A172 (cell line): ENCODE measurements at places on chromosomes 6 and 20. TPM values are rescaled to one million over a fixed set of nuclear protein-coding genes. Genes with fewer than 3 reads are reported as not detected.

DNA sequence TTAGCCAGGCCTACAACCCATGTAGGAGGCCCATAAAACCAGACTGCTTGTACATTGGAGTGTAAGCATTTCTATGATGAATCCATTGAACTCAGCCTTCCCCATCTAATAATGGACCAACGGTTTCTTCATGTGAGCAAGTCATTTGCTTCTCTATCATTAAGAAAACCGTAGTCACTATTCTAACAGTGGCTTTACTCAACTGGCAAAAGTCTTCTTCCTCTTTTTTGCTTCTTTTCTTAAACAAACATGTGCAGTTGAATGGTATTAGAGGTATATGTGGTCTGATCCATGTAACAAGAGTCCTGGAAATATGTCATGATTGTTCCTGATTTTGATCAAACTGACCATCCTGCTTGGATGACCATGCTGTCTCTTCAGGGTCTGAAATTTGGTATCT, 132.4 kb upstream of the STXBP5 start:
- no peak for DNase-seq

GRCh38 chr6:4059115-4059777, 19.7 kb downstream of the FAM217A start:
- DNase-seq: peak; percentile 91

DNA sequence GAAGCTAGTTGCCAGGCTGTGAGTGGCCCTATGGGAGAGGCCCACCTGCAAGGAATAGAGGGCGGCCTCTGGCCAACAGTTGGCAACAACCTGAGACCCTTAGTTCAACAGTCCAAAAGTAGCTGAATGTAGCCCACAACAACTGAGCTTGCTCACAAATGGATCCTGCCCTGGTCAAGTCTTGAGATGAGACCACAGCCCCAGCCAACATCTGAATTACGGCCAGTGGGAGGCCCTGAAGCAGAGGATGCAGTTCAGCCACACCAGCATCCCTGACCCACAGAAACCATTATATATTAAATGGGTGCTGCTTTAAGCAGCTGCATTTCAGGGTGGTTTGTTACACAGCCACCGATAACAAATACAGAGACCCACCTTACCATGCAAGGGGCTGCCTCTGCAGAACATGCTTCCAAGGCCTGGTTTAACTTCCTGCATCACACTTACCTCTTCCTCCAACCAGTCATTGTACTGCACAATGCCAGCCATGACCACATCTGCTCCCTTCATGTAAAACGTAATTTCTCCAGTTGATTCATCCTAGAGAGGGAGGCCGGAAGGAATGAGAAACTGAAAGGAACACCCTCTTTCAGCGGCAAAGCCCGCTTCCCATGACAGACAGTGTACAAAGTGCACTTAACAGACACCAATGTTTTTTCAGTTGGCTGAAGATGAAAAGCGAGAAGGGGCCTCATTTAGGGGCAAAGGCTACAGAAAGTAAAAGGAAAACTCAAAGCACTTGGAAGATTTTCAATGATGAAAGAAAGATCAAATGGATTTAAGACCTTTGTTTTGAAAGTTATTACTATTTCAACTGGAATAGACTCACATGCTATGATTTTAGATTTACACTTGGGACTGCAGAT, 86.2 kb upstream of the NFATC2 start:
- DNase-seq: no peak

The C4A gene
- 1.2 and 1.6 TPM in 2 replicates for total RNA-seq

GRCh38 chr6:31197559-31198305, 27.2 kb upstream of the POU5F1 start:
- DNase-seq: peak; percentile 86

GRCh38 chr20:46268131-46268614, 40.1 kb downstream of the CDH22 start:
- DNase-seq: no peak
